ENCODE measurements at places on chromosomes 3 and 15. TPM values are rescaled to one million over a fixed set of nuclear protein-coding genes. Genes with fewer than 3 reads are reported as not detected.

Gene SLC2A2
- total RNA-seq: not detected

Gene EPHA3
- total RNA-seq: 5.1 TPM

- H3K4me1 ChIP-seq: no peaks in the 10 kb centered on the region
Measured at GRCh38 chr3:104992676-104993075, 374.0 kb upstream of the ALCAM start.

GRCh38 chr15:97962263-97962662 lies 1.8 kb downstream of the ARRDC4 start:
- H3K27me3 ChIP-seq: no peaks in the 10 kb centered on the region
- no peak overlapping the region for H3K27ac ChIP-seq
- no peak for DNase-seq
- H3K36me3 ChIP-seq: peaks cover 11% of the 10 kb centered on the region
- H3K4me3 ChIP-seq: peak overlapping the region; percentile 85
- peaks cover 10% of the 10 kb centered on the region for H3K4me1 ChIP-seq

GRCh38 chr3:1091286-1091685 lies 1.5 kb upstream of the CNTN6 start:
- no peaks in the 10 kb centered on the region for H3K4me1 ChIP-seq
- DNase-seq: no peak
- no peaks in the 10 kb centered on the region for H3K27me3 ChIP-seq
- no peak overlapping the region for H3K27ac ChIP-seq
- H3K36me3 ChIP-seq: no peaks in the 10 kb centered on the region

DNA sequence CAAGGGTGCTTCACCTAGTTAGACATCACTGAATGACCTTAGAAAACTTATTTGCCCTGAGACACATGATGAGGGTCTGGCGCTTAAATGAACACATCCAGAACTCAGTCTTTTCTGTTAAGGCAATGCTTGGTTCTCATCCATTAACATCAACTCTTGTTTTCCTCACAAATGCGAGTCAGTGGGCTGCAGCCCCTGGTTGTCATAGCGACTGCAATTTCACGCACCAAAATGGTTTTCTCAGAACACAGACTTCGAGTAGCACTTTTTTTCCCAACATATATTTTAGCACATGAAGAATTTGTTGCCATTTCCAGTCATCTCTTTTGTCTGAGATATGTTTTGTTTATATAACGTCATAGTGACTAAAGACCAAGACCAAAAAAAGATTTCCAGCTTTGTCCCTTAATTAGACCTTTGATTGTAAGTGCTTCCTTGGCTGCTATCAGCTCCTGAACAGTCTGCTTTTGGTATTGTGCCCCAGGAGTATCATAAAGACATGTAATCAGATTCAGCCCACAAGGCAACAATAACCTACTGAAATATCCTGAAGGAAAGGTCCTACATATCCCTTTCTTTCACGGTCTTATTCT lies 68.5 kb downstream of the GPR176 start:
- no peaks in the 10 kb centered on the region for H3K4me1 ChIP-seq
- DNase-seq: no peak
- H3K4me3 ChIP-seq: no peak overlapping the region
- no peaks in the 10 kb centered on the region for H3K27me3 ChIP-seq

Gene RHOA
- 543 TPM for total RNA-seq

Gene CTXN2
- total RNA-seq: not detected

DNA sequence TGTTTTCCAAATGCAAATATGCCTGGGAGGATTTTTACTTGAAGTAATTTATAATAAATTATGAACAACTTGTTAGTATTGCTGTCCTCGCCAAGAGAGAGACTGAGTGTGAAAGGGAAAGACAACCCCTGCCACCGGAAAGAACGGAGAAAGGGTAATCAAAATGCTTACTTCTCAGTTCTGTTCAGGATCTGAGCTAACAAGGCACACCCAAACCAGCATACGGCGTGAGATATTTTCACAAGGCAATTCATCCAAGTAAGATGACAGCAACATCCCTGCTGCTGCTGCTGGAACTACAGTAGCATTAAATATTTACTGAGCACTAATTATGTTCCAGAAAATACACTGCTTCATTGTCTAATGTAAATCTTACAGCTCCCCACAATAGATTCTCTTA lies 96.1 kb downstream of the KBTBD8 start:
- H3K27ac ChIP-seq: no peak overlapping the region
- DNase-seq: no peak
- no peaks in the 10 kb centered on the region for H3K4me1 ChIP-seq
- H3K27me3 ChIP-seq: no peaks in the 10 kb centered on the region

- H3K4me1 ChIP-seq: peaks cover 9% of the 10 kb centered on the region
- H3K36me3 ChIP-seq: no peaks in the 10 kb centered on the region
- no peak overlapping the region for H3K4me3 ChIP-seq
- H3K27ac ChIP-seq: no peak overlapping the region
- no peaks in the 10 kb centered on the region for H3K27me3 ChIP-seq
Measured at GRCh38 chr3:126962756-126963155, 20.2 kb upstream of the PLXNA1 start.

Gene ATP13A3
- total RNA-seq: 101 TPM
